SK-N-SH (cell line): ENCODE measurements at places on chromosomes 16 and 17. TPM values are rescaled to one million over a fixed set of nuclear protein-coding genes. Genes with fewer than 3 reads are reported as not detected.
A peak's percentile ranks its signal among the peaks of the same experiment; 100 is the strongest.

DNA sequence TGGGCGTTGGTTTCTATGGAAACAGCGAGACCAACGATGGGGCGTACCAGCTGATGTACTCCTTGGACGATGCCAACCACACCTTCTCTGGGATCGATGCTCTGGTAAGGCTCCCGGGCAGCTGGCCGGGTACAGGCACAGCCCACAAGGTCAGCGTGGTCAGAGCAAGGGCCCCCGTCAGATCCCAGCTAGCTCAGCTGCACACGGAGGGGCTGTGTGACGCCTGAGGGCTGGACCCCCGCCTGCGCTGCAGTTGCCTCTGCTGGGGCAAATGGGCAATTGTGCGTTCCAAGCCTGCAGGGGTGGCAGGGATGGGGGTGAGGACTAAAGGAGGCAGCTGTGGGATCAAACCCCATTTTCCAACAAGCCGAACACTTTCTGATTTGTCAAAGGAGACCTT lies 17.5 kb downstream of the TTYH2 start:
- H3K27me3 ChIP-seq = no peaks in the 10 kb centered on the region
- H3K4me1 ChIP-seq = peaks cover 8% of the 10 kb centered on the region; the same call in 1 of the 2 replicates
- no peak overlapping the region for H3K27ac ChIP-seq
- DNase-seq = no peak

GCGR gene
- polyA plus RNA-seq = not detected in 2 replicates

- peaks cover 25% of the 10 kb centered on the region for H3K4me1 ChIP-seq
- peak overlapping the region; percentile 75 for H3K4me3 ChIP-seq
- peak overlapping the region; percentile 99 for H3K27ac ChIP-seq
- peaks cover 15% of the 10 kb centered on the region for H3K36me3 ChIP-seq
Measured at GRCh38 chr17:45146890-45147580, 1.2 kb upstream of the HEXIM1 start.

DNA sequence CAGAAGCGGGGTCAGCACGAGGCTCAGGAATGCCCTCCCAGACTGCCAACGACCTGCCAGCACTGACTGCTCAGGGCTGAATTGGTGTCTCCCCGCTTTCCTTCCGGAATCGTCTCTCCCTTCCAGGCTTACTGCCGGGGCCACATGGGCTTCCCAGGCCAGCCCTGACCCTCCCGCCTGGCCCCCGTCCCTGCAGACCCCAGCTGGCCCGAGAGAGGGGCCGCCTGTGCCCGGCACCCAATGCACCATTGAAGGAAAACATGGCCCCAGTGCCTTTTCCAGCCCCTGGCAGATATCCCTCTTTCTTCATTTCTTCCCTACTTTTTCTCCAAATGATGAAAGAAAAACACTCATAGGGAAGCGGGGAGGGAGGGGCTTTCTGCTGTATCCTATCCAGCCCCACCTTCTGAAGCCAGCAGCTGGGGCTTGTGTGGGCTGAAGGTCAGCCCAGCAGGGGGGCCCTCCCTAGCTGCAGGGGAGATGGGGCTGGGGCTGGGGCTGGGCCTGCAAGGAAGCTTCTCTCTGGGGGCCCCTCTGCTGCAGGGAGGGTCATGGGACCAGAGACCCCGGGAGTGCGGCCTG lies 25.9 kb downstream of the ZNF469 start:
- no peak overlapping the region for H3K27ac ChIP-seq
- no peaks in the 10 kb centered on the region for H3K27me3 ChIP-seq
- no peaks in the 10 kb centered on the region; the same call in 1 of the 2 replicates for H3K36me3 ChIP-seq
- peaks cover 43% of the 10 kb centered on the region; the same call in 1 of the 2 replicates for H3K4me1 ChIP-seq
- no peak overlapping the region for H3K4me3 ChIP-seq

DNA sequence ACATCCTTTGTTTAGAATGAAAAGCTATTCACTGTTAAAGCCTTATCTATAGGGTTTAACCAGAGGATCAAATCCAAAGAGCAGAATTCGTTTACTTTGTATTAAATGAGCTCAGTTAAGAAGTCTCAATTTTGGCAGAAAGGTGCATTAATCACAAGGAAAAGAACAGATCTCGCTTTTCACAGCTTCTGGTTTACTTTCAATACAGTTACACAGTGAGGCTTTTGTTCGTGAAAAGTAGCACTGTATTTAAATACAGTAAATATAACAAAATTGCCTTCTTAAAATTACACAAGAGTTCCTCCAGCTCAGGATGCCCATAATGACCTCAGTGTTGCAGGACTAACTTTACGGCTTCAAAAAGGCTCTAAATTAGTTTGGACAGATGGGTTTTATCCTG lies 669.1 kb upstream of the SALL1 start:
- H3K27ac ChIP-seq = no peak overlapping the region
- H3K27me3 ChIP-seq = no peaks in the 10 kb centered on the region

DBNDD1 gene
- 23.5 and 27.9 TPM in 2 replicates for polyA plus RNA-seq
